ENCODE measurements at places on chromosomes 12 and 14. TPM values are rescaled to one million over a fixed set of nuclear protein-coding genes. Genes with fewer than 3 reads are reported as not detected.

TTC9 gene
- total RNA-seq: 3.6 TPM

- H3K4me3 ChIP-seq: no peak overlapping the region
- peaks cover 29% of the 10 kb centered on the region for H3K27me3 ChIP-seq
- no peak for DNase-seq
- H3K27ac ChIP-seq: no peak overlapping the region
- no peaks in the 10 kb centered on the region for H3K4me1 ChIP-seq
- no peaks in the 10 kb centered on the region for H3K36me3 ChIP-seq
These were observed 72.9 kb downstream of the PRIMA1 start for GRCh38 chr14:93715279-93715927.

DNA sequence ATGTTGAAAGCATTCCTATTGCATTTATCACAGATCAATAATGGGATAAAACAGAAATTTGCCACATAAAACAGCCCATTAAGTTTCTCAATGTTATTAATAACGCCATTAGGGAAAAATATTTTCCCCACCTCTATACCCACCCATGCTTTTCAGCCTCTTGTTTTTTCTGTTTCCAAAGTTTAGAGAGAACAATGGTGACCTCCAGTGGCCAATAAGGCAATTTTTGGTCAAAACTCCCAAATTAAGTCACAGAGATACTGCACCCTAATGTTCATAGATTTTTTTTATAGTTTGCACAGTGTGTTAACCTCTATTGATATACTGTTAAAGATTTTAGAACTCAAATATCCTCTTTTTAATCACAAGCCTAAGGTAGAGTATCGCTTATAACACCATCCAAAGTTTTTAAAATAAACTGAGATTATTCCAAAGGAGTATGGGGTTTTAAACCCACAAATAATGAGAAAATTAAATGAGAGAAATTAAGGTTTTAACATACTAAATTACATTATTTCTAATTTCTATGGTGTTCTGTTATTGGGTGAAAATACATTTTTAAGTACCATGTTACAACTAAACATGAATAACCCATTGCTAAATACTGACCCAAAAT, 184.7 kb upstream of the DCN start:
- DNase-seq: peak; percentile 50
- no peaks in the 10 kb centered on the region for H3K27me3 ChIP-seq
- no peak overlapping the region for H3K27ac ChIP-seq
- no peaks in the 10 kb centered on the region for H3K36me3 ChIP-seq
- no peaks in the 10 kb centered on the region for H3K4me1 ChIP-seq

CCDC38 gene
- not detected for total RNA-seq

DNA sequence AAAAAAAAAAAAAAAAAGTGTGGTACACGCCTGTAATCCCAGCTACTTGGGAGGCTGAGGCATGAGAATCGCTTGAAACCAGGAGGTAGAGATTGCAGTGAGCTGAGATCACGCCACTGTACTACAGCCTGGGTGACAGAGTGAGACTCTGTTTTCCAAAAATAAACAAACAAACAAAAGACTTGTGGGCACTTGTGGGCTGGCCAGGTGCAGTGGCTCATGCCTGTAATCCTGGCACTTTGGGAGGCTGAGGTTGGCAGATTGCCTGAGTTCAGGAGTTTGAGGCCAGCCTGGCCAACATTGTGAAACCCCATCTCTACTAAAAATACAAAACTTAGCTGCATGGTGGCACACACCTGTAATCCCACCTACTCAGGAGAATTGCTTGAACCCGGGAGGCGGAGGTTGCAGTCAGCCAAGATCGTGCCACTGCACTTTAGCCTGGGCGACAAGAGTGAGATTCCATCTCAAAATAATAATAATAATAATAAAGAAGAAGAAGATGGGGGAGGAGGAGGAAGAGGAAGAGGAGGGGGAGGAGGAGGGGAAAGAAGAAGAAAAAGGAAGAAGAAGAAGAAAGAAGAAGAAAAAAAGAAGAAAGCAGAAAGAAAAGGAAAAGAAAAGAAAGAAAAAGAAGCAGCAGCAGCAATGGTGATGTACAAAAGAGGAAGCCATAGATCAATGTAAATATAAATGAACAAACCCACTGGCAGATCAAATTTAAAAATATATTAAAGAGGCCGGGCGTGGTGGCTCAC, 27.9 kb upstream of the CCNT1 start:
- no peaks in the 10 kb centered on the region for H3K4me1 ChIP-seq
- H3K4me3 ChIP-seq: no peak overlapping the region
- H3K27me3 ChIP-seq: no peaks in the 10 kb centered on the region

DNA sequence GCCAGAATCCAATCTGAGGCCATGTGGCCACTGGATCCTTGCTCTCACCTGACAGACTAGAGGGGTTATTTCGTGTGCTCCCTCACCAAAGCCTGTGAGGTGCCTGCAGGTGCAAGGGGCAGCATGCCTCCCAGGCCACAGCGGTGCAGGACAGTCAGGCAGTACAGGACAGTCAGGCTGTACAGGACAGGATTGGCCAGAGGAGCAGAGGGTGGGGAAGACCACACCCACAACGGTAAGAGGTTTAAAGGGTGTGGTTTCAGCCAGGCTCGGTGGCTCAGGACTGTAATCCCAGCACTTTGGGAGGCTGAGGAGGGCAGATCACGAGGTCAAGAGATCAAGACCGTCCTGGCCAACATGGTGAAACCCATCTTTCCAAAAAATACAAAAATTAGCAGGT, 3.1 kb upstream of the BRF1 start:
- no peak overlapping the region for H3K27ac ChIP-seq
- no peaks in the 10 kb centered on the region for H3K36me3 ChIP-seq
- H3K4me3 ChIP-seq: no peak overlapping the region
- no peaks in the 10 kb centered on the region for H3K27me3 ChIP-seq

GRCh38 chr14:53055003-53055402, 98.1 kb downstream of the DDHD1 start:
- no peaks in the 10 kb centered on the region for H3K36me3 ChIP-seq
- peak; percentile 78 for DNase-seq
- H3K4me3 ChIP-seq: no peak overlapping the region
- H3K27ac ChIP-seq: no peak overlapping the region

GRCh38 chr12:1926251-1926657, 7.8 kb upstream of the CACNA2D4 start:
- no peak overlapping the region for H3K4me3 ChIP-seq
- H3K36me3 ChIP-seq: no peaks in the 10 kb centered on the region
- H3K4me1 ChIP-seq: no peaks in the 10 kb centered on the region
- peaks cover 21% of the 10 kb centered on the region for H3K27me3 ChIP-seq
- no peak overlapping the region for H3K27ac ChIP-seq

SLC10A1 gene
- total RNA-seq: not detected

DNA sequence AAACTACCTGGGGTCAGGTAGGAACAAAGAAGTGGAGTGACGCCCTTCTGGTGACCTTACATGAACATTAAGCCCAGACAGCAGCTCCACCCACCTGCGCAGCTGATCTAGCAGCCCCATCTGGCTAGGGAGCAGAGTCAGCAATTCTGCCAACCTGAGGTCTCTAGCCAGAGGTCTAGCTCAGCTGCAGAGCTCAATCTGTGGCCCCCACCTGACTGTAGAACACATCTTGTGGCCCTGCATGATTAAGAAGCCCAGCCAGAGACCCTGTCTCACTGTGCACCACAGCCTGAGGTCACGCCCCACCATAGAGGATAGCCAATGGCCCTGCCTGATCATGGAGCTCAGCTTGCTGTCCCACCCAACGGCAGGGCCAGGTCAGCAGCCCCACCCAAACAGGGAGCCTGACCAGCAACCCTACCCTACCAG, 50.6 kb upstream of the HIGD1C start:
- no peak overlapping the region for H3K4me3 ChIP-seq
- no peaks in the 10 kb centered on the region for H3K36me3 ChIP-seq
- no peak for DNase-seq
- H3K27ac ChIP-seq: no peak overlapping the region

GUCY2C gene
- total RNA-seq: not detected

PTPRR gene
- 3.1 TPM for total RNA-seq

DNA sequence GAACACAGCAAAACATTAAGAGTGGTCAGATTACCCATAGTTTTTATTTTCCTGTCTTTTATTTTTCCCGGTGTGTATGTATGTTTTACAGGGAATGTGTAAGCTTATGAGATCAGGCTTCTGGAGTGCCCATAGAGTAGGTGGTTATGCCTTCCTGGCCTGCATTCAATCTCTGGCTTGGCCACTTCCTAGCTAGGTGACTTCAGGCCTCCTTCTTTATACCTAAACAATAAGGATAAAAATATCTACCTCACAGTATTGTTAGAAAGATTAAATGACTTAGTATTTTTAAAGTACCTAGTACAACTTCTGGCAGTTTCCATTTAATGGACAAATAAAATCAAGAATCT, 42.4 kb downstream of the ITPR2 start:
- H3K36me3 ChIP-seq: no peaks in the 10 kb centered on the region
- H3K27ac ChIP-seq: no peak overlapping the region
- peak; percentile 47 for DNase-seq
- no peak overlapping the region for H3K4me3 ChIP-seq
- no peaks in the 10 kb centered on the region for H3K27me3 ChIP-seq
- peaks cover 47% of the 10 kb centered on the region for H3K4me1 ChIP-seq

WSCD2 gene
- total RNA-seq: not detected

GRCh38 chr14:69685716-69686115, 74.3 kb downstream of the SUSD6 start:
- DNase-seq: peak; percentile 38
- H3K36me3 ChIP-seq: no peaks in the 10 kb centered on the region
- peaks cover 17% of the 10 kb centered on the region for H3K4me1 ChIP-seq
- H3K27ac ChIP-seq: peak overlapping the region; percentile 69

GRCh38 chr14:85865701-85866100, 335.8 kb downstream of the FLRT2 start:
- no peak overlapping the region for H3K4me3 ChIP-seq
- no peak overlapping the region for H3K27ac ChIP-seq
- no peaks in the 10 kb centered on the region for H3K4me1 ChIP-seq
- H3K27me3 ChIP-seq: no peaks in the 10 kb centered on the region
- no peak for DNase-seq
- H3K36me3 ChIP-seq: no peaks in the 10 kb centered on the region

IRAK3 gene
- total RNA-seq: not detected

GRCh38 chr14:101972126-101972866, 7.9 kb downstream of the DYNC1H1 start:
- no peaks in the 10 kb centered on the region for H3K27me3 ChIP-seq
- H3K4me1 ChIP-seq: peaks cover 72% of the 10 kb centered on the region

DNA sequence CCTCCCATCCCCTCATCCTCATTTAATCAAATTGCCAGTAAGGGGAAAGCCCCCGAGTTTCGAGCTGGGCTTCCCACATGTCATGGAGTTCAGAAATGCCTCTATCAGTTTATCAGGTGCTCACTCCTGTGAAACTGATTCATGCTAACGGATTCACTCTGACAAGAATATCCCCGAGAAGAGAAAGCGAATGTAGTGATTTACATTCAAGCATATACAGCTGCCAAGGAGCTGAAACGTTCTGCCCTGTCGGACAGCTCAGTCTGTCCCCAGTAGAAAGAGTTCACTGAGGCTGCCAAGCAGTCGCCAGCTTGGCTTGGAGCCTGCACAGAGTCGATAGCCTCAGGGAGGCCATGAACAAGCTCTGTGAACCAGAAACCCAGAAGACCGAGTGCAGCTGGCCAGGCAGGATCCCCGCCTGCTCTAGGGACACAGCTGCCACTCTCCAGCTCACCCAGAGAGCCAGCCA, 88.4 kb downstream of the TMCC3 start:
- H3K36me3 ChIP-seq: 0 out of 2 replicates have a peak, but pooled peaks cover 3% of the 10 kb centered on the region
- peak; percentile 89 for DNase-seq
- peak overlapping the region; percentile 7 for H3K27ac ChIP-seq

ESR2 gene
- 0.35 TPM for total RNA-seq

GRCh38 chr12:60935981-60936761, 1324.0 kb upstream of the USP15 start:
- no peak overlapping the region for H3K4me3 ChIP-seq
- no peaks in the 10 kb centered on the region for H3K4me1 ChIP-seq
- peak; percentile 8 for DNase-seq
- no peak overlapping the region for H3K27ac ChIP-seq
- H3K27me3 ChIP-seq: no peaks in the 10 kb centered on the region

GRCh38 chr12:80059875-80060274, 39.5 kb upstream of the OTOGL start:
- no peak overlapping the region for H3K27ac ChIP-seq
- no peaks in the 10 kb centered on the region for H3K27me3 ChIP-seq
- no peaks in the 10 kb centered on the region for H3K36me3 ChIP-seq
- no peak overlapping the region for H3K4me3 ChIP-seq

DNA sequence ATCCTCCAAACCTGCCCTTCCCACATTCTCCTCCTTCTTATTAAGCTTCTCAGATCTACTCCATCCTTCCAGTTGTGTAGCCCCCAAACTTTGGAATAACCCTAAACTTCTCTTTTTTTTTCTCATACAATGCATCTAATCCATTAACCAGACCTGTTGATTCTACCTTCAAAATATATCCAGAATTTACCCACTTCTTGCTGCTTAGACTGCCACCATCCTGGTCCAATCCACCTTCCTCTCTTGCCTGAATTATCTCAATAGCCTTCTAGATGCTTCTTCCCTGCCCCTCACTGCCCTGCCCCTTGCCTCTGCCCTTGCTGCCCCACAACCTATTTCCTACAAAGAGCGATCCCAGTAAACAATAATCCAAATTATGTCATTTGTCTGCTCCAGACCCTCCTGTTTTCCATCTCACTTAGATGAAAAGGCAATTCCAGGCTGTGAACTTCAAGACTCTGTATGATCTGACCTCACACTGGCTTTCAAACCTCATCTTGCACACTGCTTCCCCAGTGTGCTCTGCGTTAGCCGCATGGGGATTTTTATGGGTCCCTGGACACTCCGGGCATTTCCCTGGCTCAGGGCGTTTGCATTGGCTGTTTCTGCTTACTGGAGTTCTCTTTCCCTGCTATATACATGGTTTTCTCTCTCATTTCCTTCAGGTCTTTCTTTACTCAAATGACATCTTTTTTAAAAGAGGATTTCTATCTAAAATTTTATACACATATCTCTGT, 42.6 kb upstream of the HIF1A start:
- H3K4me1 ChIP-seq: peaks cover 58% of the 10 kb centered on the region
- no peaks in the 10 kb centered on the region for H3K36me3 ChIP-seq
- DNase-seq: no peak
- no peaks in the 10 kb centered on the region for H3K27me3 ChIP-seq

- H3K4me3 ChIP-seq: no peak overlapping the region
- H3K36me3 ChIP-seq: peaks cover 16% of the 10 kb centered on the region
- H3K27ac ChIP-seq: no peak overlapping the region
- peak; percentile 13 for DNase-seq
- no peaks in the 10 kb centered on the region for H3K27me3 ChIP-seq
These were observed 51.1 kb downstream of the MIS18BP1 start for GRCh38 chr14:45201905-45202304.

DNA sequence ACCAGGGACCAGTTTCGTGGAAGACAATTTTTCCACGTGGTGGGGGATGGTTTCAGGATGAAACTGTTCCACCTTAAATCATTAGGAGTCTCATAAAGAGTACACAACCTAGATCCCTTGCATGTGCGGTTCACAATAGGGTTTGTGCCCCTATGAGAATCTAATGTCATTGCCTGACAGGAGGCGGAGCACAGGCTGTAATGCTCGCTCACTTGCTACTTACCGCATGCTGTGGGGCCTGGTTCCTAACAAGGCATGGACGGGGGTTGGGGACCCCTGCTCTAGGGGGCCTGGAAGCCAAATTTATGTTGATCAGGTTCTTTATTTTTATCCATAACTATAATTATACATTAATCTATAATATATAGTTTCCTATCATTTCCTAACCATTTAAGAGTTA, 315.3 kb downstream of the MED13L start:
- H3K4me3 ChIP-seq: no peak overlapping the region
- DNase-seq: no peak
- H3K27me3 ChIP-seq: no peaks in the 10 kb centered on the region
- no peak overlapping the region for H3K27ac ChIP-seq

PSMA6 gene
- 307 TPM for total RNA-seq
